ENCODE measurements at places on chromosomes 7 and 10. TPM values are rescaled to one million over a fixed set of nuclear protein-coding genes. Genes with fewer than 3 reads are reported as not detected.

NET1 gene
- polyA plus RNA-seq: 18.3 TPM

NODAL gene
- 0.10 TPM for polyA plus RNA-seq

GSAP gene
- polyA plus RNA-seq: 1.6 TPM

TBATA gene
- not detected for polyA plus RNA-seq

NAT16 gene
- polyA plus RNA-seq: not detected

SCART1 gene
- 0.08 TPM for polyA plus RNA-seq

MALRD1 gene
- polyA plus RNA-seq: not detected

DEPP1 gene
- 79.3 TPM for polyA plus RNA-seq

NRCAM gene
- polyA plus RNA-seq: 1.8 TPM

DPP6 gene
- polyA plus RNA-seq: 0.22 TPM

SPDYE16 gene
- 0.10 TPM for polyA plus RNA-seq

ACHE gene
- 23.8 TPM for polyA plus RNA-seq

TMEM236 gene
- 0.15 TPM for polyA plus RNA-seq

ITPRID1 gene
- polyA plus RNA-seq: not detected

RBM28 gene
- 38.2 TPM for polyA plus RNA-seq

TMEM26 gene
- polyA plus RNA-seq: 0.07 TPM

OR9A2 gene
- not detected for polyA plus RNA-seq

NEUROG3 gene
- polyA plus RNA-seq: not detected

AGAP5 gene
- polyA plus RNA-seq: 2.2 TPM

ADCY1 gene
- 1.4 TPM for polyA plus RNA-seq

ORAI2 gene
- 3.6 TPM for polyA plus RNA-seq

AKR1C1 gene
- 1,974 TPM for polyA plus RNA-seq

C7orf57 gene
- polyA plus RNA-seq: 0.01 TPM

INSYN2A gene
- 0.01 TPM for polyA plus RNA-seq

IMPDH1 gene
- 8.8 TPM for polyA plus RNA-seq

CACNB2 gene
- polyA plus RNA-seq: 0.20 TPM

GPR85 gene
- 0.09 TPM for polyA plus RNA-seq

HYAL4 gene
- polyA plus RNA-seq: not detected

NPTX2 gene
- 2.1 TPM for polyA plus RNA-seq

LIPK gene
- polyA plus RNA-seq: not detected

NRF1 gene
- 4.9 TPM for polyA plus RNA-seq

Measured in psoas muscle (tissue), 8 donors.